ENCODE measurements at places on chromosomes 6 and 20.

DNA sequence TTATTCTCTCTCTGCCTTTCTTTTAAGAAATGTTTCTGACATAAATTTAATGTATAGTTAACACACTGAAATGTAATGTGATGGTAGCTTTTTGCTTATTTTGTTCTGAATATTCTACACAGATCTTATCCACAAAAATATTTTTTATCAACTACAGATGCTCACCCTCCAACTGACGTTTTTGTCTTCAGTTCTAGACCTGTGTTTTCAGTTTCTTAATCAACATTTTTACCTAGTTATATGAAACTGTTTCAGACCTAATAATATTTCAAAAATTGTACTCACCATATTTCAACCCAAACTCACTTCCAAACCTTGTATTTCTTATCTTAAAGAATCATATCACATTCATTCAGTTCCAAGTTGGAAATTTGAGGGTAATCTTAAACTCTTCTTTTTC is 452.8 kb downstream of the RFPL4B start:
- no peak for DNase-seq

- no peak for DNase-seq
These were observed 43.4 kb downstream of the TNFAIP3 start for GRCh38 chr6:137910424-137910834.

DNA sequence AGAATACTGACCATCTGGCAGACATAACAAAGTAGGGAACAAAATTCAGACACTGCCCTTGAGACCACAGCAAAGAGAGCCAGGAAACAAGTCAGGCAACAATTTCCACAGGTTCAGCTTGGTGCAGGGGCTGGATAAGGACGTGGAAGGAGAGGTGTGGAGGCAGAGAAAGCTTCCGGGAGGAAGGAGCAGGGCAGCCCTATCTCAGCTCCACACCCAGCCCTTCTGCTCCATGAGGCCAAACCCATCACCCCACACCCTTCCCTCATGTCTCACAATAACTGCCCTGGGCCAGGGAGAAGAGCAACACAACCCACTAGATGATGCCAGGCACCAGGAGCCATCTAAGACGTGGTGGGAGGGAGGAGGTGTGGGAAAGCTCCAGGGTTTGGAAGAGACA is 5.8 kb downstream of the SNHG17 start:
- no peak for DNase-seq

GRCh38 chr20:47925593-47925992 is 140.3 kb upstream of the SULF2 start:
- no peak for DNase-seq

DNA sequence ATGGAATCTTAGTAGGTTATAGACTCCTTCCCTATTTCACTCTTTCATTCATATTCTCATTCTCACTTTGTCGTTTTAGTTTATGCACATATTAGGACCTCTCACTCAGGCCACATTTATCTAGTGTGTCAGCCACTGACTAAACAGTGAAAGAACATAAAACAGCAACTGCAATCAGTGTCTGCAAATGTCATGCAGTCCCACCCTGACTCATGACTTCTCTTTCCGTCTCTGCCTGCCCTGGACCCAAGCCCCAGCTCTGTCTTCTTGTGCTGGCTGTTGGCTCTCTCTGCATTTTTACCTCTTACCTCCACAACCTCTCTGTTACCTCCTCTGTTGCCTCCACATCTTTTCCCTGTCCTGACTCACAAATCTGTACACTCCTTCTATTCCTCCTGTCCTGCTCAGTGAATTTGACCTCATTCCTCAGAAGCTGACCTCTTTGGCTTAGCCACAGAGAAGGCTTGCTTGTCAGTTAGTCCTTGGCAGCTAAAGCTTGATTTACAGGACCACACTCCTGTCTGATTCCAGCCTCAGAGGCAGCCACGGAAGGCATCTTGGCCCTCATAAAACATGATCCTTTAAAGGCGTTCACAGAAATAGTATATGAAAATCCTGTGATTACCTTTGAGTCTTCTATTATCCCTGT is 247.6 kb downstream of the PKHD1 start:
- DNase-seq, result no peak

GRCh38 chr6:1390133-1390945 is 963 bp downstream of the FOXF2 start:
- DNase-seq, result no peak

- DNase-seq, result no peak
These were observed 49.1 kb downstream of the FOXF2 start for GRCh38 chr6:1438471-1438881.

DNA sequence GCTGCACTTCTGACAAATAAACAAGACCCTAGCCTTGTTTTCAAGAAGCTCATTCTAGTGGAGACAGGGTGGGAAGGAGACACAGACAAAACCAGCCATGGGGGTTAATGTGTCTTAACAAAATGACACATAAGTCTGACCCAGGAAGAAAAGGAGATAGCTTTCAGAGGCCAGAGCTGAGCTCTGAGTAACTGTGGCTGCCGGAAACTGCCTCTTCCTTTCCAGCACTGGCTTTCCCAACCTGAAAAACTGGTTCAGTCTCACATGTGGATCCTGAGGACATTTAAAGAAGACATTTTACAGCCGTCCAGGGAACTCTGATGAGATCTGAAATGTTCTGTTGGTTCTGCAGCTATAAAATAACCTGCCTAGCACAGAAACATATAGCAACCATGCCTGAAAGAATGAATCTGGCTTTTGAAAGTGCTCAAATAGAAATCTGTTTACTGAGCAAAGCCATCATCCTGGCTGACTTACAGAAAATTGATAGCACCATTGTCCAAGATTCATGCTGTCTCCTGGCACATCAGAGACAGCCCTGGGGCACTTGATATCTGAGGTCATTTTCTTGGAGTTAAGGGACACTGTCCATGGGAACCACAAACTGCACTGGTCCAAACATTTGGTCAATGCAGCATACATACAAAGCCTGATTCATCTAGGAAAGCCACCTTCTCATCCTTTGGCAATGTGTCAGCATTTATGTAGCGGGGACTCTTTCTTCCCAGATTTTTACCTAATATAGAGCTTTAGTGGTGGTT is 83.2 kb upstream of the PAX1 start:
- DNase-seq, result no peak

Data from stimulated activated naive CD4-positive, alpha-beta T cell treated with Interleukin-2 at 50 U/mL for 16 hours (primary cell).